ENCODE measurements at places on chromosomes 1 and 21.

DNA sequence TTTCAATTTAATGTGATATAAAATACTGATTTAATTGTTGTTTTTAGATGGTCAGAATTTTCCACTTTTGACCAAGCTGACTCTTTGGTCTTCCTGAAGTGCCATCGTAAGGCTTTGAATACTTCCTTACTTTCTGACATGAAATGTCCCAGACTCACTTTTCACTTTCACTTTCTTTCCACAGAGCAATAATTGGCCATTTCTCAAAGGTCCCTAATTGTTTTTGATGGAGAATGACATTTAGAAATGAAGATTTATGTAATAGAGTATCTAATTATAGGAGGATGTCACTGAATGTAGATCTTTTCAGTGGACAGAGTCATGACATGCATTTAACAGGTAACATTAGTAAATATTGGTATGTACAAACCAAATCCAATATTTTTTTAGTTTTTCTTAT lies 1141.6 kb downstream of the KCNT2 start:
- no peak overlapping the region for H3K27ac ChIP-seq
- H3K27me3 ChIP-seq, result no peaks in the 10 kb centered on the region
- no peak for DNase-seq
- no peaks in the 10 kb centered on the region for H3K4me1 ChIP-seq
- no peak overlapping the region for H3K4me3 ChIP-seq

DNA sequence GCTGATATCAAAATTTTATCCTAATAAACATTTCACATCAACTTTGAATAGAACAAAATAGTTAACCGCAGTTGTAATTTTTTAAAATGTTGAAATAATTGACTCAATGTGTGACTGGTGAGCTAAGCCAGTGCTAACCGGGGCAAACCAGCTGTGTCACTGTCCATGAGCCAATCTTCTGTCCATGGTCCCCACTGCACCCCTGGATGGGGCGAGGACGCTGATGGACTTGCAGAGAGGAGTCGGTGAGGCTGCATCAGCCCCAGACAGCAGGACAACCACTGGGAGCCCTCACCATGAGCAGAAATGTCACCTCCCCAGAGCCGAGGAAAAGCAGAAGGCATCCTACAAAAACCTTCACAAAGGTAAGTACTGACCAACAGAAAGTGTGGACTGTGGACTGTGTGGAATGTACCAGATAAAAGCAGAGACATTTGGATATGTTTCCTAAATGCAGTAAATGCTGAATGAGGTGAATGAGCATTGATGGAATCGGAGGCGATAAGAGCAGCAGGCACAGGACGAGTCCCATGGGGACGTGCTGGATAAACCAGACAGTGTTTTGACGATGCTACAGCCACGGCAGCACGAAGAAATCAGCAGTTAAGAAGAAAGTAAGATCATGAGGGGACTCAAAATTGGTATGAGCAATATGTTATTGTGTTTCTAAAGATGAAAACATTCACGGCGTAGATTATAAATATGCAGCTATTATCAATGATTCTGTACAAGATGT lies 115.0 kb upstream of the BACE2 start:
- DNase-seq, result no peak
- no peak overlapping the region for H3K4me3 ChIP-seq
- H3K36me3 ChIP-seq, result no peaks in the 10 kb centered on the region
- H3K27me3 ChIP-seq, result no peaks in the 10 kb centered on the region

- H3K27me3 ChIP-seq, result no peaks in the 10 kb centered on the region
- no peak for DNase-seq
- no peak overlapping the region for H3K4me3 ChIP-seq
Observed at GRCh38 chr1:245401881-245402587, 247.2 kb downstream of the KIF26B start.

GRCh38 chr1:75797273-75797588 lies 549 bp downstream of the MSH4 start:
- DNase-seq, result no peak
- H3K36me3 ChIP-seq, result peaks cover 36% of the 10 kb centered on the region
- no peak overlapping the region for H3K4me3 ChIP-seq

DNA sequence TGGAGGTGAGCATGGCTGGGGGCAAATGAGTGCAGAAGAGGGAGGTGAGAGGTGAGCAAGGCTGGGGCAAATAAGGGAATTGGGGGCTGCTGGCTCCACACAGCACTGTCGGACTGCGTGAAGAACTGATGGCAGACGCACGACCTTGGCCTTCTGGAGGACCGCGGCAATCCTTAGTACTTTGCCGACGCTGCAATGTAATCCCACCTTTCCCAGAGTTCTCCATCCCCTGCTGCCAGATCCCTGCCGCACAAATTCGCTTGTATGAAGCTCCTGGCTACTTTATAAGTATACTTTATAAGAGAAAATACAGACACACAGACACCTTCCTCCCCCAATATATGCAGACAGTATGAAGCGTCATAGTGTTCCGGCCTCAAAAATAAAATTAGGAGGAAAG lies 472.4 kb downstream of the SMYD3 start:
- no peak for DNase-seq
- H3K4me1 ChIP-seq, result no peaks in the 10 kb centered on the region
- no peaks in the 10 kb centered on the region for H3K36me3 ChIP-seq
- no peak overlapping the region for H3K27ac ChIP-seq
- H3K4me3 ChIP-seq, result no peak overlapping the region

DNA sequence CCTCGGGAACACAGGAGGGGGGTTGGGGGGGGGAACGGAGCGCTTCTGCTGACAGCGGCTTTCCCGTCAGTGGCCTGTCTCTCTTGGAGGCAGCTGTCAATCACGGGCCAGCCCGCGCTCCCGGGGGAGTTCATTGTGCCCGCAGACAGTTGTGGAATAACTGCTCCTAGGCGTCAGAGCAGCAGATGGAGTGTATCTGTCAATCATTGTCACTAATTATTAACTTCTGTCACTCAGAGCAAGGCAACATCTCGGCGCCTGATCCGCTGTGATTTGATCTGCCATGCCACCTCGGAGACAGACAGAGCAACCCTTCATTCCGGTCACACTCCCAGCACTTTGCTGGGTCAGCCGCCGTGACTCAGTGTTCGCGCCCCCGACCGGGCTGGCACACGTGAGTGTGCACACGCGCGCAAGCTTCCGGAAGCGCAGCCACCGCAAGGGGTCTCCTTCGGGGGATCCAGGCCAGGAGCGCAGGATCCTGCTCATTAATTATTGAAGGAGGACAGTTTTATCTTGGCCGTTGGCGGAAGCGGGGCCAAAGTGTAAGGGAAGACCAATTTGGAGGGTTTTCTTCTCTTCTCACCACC lies 75.8 kb downstream of the RRAGC start:
- no peak for DNase-seq
- peaks cover 4% of the 10 kb centered on the region for H3K4me1 ChIP-seq
- no peaks in the 10 kb centered on the region for H3K27me3 ChIP-seq
- no peak overlapping the region for H3K27ac ChIP-seq

- no peaks in the 10 kb centered on the region for H3K27me3 ChIP-seq
- no peak for DNase-seq
- no peak overlapping the region for H3K4me3 ChIP-seq
- peaks cover 1% of the 10 kb centered on the region for H3K36me3 ChIP-seq
Observed at GRCh38 chr1:100219883-100220282, 29.8 kb downstream of the DBT start.

DNA sequence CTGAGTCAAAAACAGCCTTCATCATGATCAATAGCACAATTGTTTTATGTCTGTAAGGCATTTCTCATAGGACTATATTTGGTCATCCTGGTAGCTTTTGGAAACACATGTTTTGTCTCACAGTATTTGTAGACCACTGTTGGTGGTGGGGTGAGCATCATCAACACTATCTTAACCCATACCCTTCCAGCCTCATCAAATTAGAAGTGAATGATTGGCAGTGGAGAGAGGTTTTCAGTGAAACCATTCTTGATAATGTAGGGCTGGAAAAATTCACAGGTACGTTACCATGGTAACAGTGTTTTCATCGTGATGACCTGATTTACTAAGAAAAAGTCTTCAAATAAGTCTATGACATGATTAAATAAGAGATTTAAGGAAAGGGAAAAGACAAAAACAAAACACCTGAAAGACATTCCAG lies 45.3 kb upstream of the C1orf105 start:
- H3K4me1 ChIP-seq, result no peaks in the 10 kb centered on the region
- no peaks in the 10 kb centered on the region for H3K27me3 ChIP-seq
- no peaks in the 10 kb centered on the region for H3K36me3 ChIP-seq
- no peak overlapping the region for H3K27ac ChIP-seq
- no peak for DNase-seq
- H3K4me3 ChIP-seq, result no peak overlapping the region

DNA sequence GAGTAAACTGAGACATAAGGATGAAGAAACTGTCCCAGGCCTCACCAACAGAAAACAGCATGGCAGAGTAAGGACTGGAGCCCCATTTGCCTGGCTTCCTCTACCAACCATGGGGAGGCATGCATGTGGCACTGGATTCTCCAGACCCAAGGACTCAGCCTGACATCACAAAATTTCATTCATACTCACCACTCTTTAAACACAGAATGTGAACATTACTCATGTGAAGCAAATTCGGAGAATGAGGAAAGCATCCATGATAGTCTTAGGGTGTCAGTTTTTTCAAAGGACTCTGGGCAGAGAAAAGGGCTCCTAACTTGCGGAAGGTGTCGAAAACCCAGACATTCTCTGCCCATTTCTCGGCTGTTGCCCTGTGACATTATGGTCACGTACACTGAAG lies 83.9 kb downstream of the PCNX2 start:
- DNase-seq, result no peak
- H3K27me3 ChIP-seq, result no peaks in the 10 kb centered on the region
- no peak overlapping the region for H3K4me3 ChIP-seq

DNA sequence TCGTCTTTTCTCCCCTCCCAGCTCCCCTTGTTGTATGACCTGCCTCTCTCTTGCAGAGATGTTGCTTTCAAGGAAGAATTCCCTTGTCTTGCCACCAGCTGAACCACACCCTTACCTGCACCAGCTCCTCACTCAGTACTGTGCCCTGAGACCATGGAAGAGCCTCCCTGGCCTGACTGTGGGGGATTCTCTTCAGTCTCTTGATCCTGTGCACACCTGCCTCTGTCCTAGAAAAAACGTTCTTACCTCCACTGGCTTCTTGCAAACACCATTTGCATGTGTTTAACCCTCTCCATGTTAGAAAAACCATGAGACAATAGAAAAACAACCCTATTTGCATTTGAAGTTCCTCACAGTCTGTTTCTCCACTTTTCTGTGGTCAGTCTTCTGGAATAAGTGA lies 43.3 kb upstream of the FCRL4 start:
- DNase-seq, result no peak
- no peaks in the 10 kb centered on the region for H3K27me3 ChIP-seq
- no peaks in the 10 kb centered on the region for H3K36me3 ChIP-seq
- no peak overlapping the region for H3K4me3 ChIP-seq

- H3K27me3 ChIP-seq, result no peaks in the 10 kb centered on the region
- no peak for DNase-seq
- no peaks in the 10 kb centered on the region for H3K36me3 ChIP-seq
- no peak overlapping the region for H3K27ac ChIP-seq
- H3K4me1 ChIP-seq, result no peaks in the 10 kb centered on the region
Observed at GRCh38 chr21:27590271-27590670, 623.4 kb upstream of the ADAMTS5 start.

DNA sequence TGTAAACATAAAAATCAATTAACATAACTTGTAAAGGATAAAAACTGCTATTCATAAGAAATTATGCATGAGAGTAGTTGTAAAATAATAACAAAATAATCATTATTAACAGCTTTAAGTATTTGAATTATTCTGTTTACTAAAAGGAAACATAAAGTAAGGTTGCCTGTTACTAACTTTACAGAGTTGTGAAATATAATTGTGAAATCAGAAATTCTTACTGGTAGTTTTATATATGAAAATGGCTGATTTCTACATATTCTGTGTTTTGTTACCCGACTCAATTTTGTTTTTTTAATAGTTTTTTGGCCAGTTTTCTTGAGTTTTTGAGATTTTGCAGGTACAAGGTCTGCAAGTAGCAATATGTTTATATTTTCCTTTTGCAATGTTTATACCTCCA lies 27.8 kb downstream of the FNBP1L start:
- no peaks in the 10 kb centered on the region for H3K4me1 ChIP-seq
- DNase-seq, result no peak
- no peaks in the 10 kb centered on the region for H3K27me3 ChIP-seq
- H3K36me3 ChIP-seq, result peaks cover 29% of the 10 kb centered on the region
- H3K27ac ChIP-seq, result no peak overlapping the region
- H3K4me3 ChIP-seq, result no peak overlapping the region

DNA sequence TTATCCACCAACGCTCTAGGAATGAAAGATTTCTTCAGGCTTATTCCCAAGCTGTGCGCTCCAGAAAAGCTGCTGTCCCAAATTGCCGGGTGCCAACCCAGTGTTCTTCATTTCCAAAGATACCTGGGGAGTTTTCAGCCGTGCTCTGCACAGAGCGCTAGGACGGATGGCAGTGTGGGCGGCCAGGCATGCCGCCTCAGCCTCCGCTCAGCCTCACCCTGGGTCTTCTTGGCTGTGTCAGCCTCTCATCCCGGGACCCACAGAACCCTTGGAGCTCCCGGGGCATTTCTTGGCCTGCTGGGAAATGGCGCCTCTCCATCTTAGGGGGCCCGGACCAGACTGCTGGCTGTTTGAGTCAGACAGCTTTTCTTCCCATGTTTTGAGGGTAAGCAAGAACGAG lies 116.9 kb upstream of the SLC25A33 start:
- H3K27me3 ChIP-seq, result no peaks in the 10 kb centered on the region
- H3K4me3 ChIP-seq, result no peak overlapping the region
- no peak overlapping the region for H3K27ac ChIP-seq

- no peaks in the 10 kb centered on the region for H3K36me3 ChIP-seq
- no peak overlapping the region for H3K27ac ChIP-seq
- H3K4me1 ChIP-seq, result no peaks in the 10 kb centered on the region
- DNase-seq, result no peak
- H3K4me3 ChIP-seq, result no peak overlapping the region
Observed at GRCh38 chr1:8796812-8797211, 20.6 kb downstream of the RERE start.

GRCh38 chr21:32381571-32381970 lies 11.2 kb downstream of the URB1 start:
- DNase-seq, result no peak
- no peak overlapping the region for H3K4me3 ChIP-seq
- peaks cover 85% of the 10 kb centered on the region for H3K36me3 ChIP-seq
- H3K27me3 ChIP-seq, result no peaks in the 10 kb centered on the region

DNA sequence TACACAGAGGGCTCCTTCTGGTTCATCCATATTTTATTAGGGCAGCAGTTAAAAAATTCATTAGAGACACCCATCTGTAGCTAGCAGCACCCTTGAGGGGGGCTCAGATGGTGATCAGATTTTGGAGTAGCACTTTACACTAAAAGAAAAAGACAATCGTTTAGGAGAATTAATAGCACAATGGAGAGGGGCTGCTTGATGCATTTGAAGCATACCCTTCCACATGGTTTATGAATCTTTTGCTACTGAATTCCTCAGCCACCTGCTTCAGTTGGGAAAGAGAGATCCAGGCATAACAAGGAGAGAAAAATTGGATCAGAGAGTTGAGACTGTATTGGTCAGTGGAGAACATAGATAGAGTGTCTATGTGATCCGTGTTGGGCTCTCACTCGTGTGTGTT lies 54.4 kb downstream of the DISC1 start:
- H3K27me3 ChIP-seq, result no peaks in the 10 kb centered on the region
- no peak overlapping the region for H3K27ac ChIP-seq

- no peak overlapping the region for H3K27ac ChIP-seq
- H3K4me1 ChIP-seq, result peaks cover 2% of the 10 kb centered on the region
- no peaks in the 10 kb centered on the region for H3K36me3 ChIP-seq
- H3K4me3 ChIP-seq, result no peak overlapping the region
- H3K27me3 ChIP-seq, result no peaks in the 10 kb centered on the region
Observed at GRCh38 chr1:228897901-228898300, 162.6 kb downstream of the RHOU start.
